ENCODE measurements at places on chromosomes 2 and 18. TPM values are rescaled to one million over a fixed set of nuclear protein-coding genes. Genes with fewer than 3 reads are reported as not detected.

MC4R gene
- total RNA-seq: not detected

ALPP gene
- total RNA-seq: not detected

CENPA gene
- not detected for total RNA-seq

ATP6V1C2 gene
- 0.54 TPM for total RNA-seq

NEURL3 gene
- total RNA-seq: 1.7 TPM

RAD51AP2 gene
- not detected for total RNA-seq

GPAT2 gene
- 0.53 TPM for total RNA-seq

TFCP2L1 gene
- 5.0 TPM for total RNA-seq

TMEM163 gene
- not detected for total RNA-seq

MRPL53 gene
- total RNA-seq: 19.0 TPM

BOK gene
- total RNA-seq: 16.5 TPM

DNA sequence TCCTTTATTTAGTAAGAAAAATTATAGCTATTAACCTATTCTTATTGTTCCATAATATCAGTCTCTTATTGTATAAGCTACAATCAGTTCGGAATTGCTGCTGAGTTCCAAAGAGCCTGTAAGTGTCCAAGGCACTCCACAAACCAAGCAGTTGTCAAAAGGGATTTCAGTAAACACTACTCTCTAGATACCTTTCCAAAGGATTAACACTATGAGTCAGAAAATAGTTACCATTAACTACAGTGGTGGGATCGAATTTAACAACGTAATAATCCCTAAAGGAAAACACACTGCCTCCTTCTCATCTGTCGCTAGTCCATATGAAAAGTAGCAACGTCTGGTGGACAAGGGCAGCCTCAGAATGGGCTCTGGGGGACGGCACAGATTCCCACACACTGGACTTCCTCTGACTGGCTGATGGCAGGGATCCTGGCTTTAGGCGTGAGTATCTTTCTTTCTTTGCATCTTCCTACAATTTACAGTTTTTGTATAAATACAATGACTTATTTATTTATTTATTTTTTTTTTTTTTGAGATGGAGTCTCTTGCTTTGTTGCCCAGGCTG, 8.8 kb downstream of the TGFBRAP1 start:
- no peak for DNase-seq
- H3K4me1 ChIP-seq: no peaks in the 10 kb centered on the region
- no peaks in the 10 kb centered on the region for H3K36me3 ChIP-seq
- no peak overlapping the region for H3K27ac ChIP-seq

DNA sequence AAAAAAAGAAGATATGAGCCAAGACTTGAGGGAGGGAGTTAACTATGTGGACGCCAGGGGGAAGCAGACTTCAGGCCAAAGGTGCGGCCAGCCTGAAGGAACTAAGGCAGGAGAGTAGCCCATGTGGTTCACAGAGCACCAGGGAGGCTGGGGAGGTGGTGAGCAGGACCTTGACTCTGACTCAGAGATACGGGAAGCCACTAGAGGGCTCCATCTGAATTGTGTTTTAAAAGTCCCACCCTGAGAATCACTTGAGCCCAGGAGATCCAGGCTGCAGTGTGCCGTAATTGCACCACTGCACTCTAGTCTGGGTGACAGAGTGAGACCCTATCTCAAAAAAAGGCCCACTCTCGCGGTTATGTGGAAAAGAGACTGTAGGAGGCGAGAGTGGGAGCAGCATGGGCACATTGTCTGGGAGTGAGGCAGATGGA, 12.3 kb downstream of the CEP192 start:
- no peaks in the 10 kb centered on the region for H3K4me1 ChIP-seq
- no peaks in the 10 kb centered on the region for H3K36me3 ChIP-seq
- H3K27me3 ChIP-seq: no peaks in the 10 kb centered on the region
- no peak overlapping the region for H3K27ac ChIP-seq
- no peak for DNase-seq
- H3K4me3 ChIP-seq: no peak overlapping the region

GRCh38 chr2:69134306-69134945, 121.4 kb downstream of the ANTXR1 start:
- H3K4me3 ChIP-seq: no peak overlapping the region
- no peaks in the 10 kb centered on the region for H3K4me1 ChIP-seq
- H3K27me3 ChIP-seq: no peaks in the 10 kb centered on the region
- H3K36me3 ChIP-seq: no peaks in the 10 kb centered on the region

DNA sequence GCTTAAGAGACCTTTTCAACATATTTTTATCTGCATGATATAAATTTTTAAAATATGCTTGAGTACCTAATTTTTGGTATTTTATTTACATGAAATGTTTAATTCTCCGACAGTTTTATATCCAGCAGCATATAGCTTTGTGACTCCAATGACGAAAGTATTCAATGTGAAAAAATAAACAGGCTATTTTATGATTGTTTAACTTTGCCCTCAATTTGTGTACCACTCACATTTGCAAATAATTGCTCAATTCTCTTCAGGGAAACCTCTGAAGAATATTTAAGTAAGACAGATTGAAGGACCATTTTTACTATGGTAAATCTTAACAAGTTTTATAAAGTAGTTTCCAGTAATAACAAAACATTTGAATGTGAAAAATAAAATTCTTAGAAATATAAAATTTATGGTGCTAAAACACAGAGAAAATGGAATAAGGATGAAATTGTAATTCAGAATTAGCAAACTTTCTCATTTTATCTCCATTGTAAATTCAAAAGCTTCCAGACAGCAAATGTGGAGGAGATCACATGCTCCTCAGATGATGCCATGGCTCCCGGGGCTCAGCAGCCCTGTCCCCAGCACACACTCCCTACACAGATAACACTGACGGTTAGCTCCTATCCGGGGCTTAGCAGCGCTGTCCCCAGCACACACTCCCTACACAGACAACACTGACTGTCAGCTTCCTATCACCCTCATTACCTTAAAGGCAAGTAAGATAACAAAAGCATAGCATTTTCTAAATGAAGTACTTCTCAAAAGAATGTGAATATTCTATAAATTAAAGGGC, 39.7 kb downstream of the SH3YL1 start:
- peaks cover 58% of the 10 kb centered on the region for H3K36me3 ChIP-seq
- H3K4me1 ChIP-seq: no peaks in the 10 kb centered on the region
- H3K4me3 ChIP-seq: no peak overlapping the region

GRCh38 chr2:66134138-66134701, 300.7 kb upstream of the MEIS1 start:
- no peaks in the 10 kb centered on the region for H3K27me3 ChIP-seq
- no peak overlapping the region for H3K27ac ChIP-seq
- no peak for DNase-seq
- no peak overlapping the region for H3K4me3 ChIP-seq

DNA sequence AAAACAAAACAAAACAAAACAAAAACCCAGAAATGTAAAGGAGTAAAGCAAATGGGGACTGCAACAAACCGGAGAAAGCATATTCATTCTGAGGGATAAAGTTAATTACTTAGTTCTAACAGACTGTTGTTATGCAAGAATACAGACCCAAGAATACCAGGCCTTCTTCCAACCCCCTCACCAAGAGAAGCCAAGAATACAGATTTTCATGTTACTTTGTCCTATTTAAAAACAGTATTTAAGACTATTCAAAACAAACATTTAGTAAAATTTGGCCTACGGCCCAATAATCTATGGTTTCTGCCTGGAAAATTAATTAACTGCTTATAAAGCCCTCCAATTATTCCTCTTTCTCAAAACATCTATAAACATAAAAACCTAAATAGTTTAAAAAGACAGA, 91.4 kb downstream of the USP34 start:
- no peaks in the 10 kb centered on the region for H3K27me3 ChIP-seq
- H3K27ac ChIP-seq: no peak overlapping the region
- no peaks in the 10 kb centered on the region for H3K4me1 ChIP-seq
- H3K36me3 ChIP-seq: no peaks in the 10 kb centered on the region

- no peaks in the 10 kb centered on the region for H3K27me3 ChIP-seq
- H3K4me1 ChIP-seq: no peaks in the 10 kb centered on the region
- no peak overlapping the region for H3K27ac ChIP-seq
- no peaks in the 10 kb centered on the region for H3K36me3 ChIP-seq
These were observed 318.7 kb downstream of the NOL4 start for GRCh38 chr18:33906046-33906445.

GRCh38 chr2:143690235-143690634, 561.0 kb downstream of the ARHGAP15 start:
- DNase-seq: no peak
- H3K4me1 ChIP-seq: no peaks in the 10 kb centered on the region

DNA sequence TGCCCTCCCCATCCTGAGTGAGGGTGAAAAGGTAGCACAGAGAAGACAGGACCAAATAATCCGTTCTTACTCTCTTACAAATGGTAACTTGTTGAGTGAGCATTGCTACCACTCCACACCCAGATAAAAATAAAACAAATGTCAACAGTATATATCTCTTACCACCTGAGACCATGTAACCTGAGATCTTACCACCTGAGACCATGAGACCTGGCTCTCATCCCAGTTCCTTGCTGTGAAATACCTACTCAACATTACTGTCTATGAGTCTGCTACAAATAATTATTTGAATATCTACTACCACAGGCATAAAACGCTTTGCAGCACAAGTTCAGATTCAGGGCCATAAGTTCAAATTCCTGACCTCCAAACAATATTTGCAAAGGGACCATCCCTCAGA, 234.7 kb downstream of the C1D start:
- no peaks in the 10 kb centered on the region for H3K36me3 ChIP-seq
- H3K27me3 ChIP-seq: no peaks in the 10 kb centered on the region
- no peak overlapping the region for H3K27ac ChIP-seq
- no peak for DNase-seq
- H3K4me1 ChIP-seq: no peaks in the 10 kb centered on the region

GRCh38 chr2:241901018-241901380, 31.5 kb downstream of the RTP5 start:
- peak; percentile 37 for DNase-seq
- H3K36me3 ChIP-seq: no peaks in the 10 kb centered on the region
- no peaks in the 10 kb centered on the region for H3K27me3 ChIP-seq

DNA sequence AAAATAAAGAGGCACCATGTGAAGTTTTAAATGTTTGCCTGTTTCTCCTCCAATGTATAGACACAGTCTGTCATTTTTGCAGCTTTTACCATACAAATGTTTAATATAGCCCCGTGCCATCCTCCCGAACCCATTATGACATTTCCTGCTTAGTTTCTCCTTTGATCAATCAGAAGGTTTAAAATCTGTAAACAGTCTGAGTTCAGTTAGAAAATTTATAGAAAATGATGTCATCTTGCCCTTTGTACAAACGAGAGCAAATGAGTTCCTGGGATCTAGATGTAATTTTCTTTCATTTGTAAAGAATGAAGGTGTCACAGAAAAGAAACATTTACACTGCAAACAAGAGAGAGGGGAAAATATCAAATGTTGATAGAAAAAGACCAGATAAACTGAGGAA, 62.7 kb upstream of the NFU1 start:
- H3K27me3 ChIP-seq: no peaks in the 10 kb centered on the region
- no peak overlapping the region for H3K4me3 ChIP-seq
- no peak for DNase-seq
- H3K36me3 ChIP-seq: no peaks in the 10 kb centered on the region
- H3K27ac ChIP-seq: no peak overlapping the region

GRCh38 chr2:237909075-237909695, 49.8 kb downstream of the RAMP1 start:
- no peaks in the 10 kb centered on the region for H3K36me3 ChIP-seq
- H3K27ac ChIP-seq: no peak overlapping the region
- H3K4me3 ChIP-seq: no peak overlapping the region
- no peaks in the 10 kb centered on the region for H3K27me3 ChIP-seq

GRCh38 chr18:22145160-22145559, 24.2 kb upstream of the GATA6 start:
- no peaks in the 10 kb centered on the region for H3K27me3 ChIP-seq
- no peaks in the 10 kb centered on the region for H3K36me3 ChIP-seq
- H3K4me1 ChIP-seq: no peaks in the 10 kb centered on the region
- H3K4me3 ChIP-seq: no peak overlapping the region

- no peak overlapping the region for H3K27ac ChIP-seq
- H3K4me3 ChIP-seq: no peak overlapping the region
- H3K4me1 ChIP-seq: peaks cover 8% of the 10 kb centered on the region
- no peaks in the 10 kb centered on the region for H3K36me3 ChIP-seq
- no peaks in the 10 kb centered on the region for H3K27me3 ChIP-seq
- no peak for DNase-seq
These were observed 51.8 kb upstream of the PMAIP1 start for GRCh38 chr18:59848002-59848401.

DNA sequence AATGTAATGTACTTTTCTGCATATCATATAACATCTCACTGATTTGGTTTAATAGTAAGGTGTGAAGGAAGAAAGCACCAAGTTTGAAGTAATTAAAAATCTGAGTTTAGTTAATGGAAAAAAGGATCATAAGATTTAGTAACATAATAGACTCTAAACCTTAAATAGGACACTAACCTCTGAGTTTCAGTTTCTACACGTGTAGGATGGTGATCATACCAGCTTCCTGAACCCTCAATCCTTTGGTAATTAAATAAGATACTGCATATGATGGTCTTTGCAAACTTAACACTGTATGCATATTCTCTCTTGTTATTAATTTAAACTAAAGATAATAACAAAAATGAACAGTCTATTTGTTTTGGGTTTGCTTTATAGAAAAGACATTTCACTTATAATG, 216.8 kb downstream of the NUP35 start:
- H3K4me3 ChIP-seq: no peak overlapping the region
- no peaks in the 10 kb centered on the region for H3K36me3 ChIP-seq
- H3K4me1 ChIP-seq: no peaks in the 10 kb centered on the region
- H3K27ac ChIP-seq: no peak overlapping the region
- no peak for DNase-seq

GRCh38 chr18:48800466-48800865, 150.3 kb downstream of the SMAD7 start:
- H3K36me3 ChIP-seq: no peaks in the 10 kb centered on the region
- DNase-seq: peak; percentile 11
- peak overlapping the region; percentile 28 for H3K27ac ChIP-seq
- no peak overlapping the region for H3K4me3 ChIP-seq
- peaks cover 4% of the 10 kb centered on the region for H3K4me1 ChIP-seq

- no peaks in the 10 kb centered on the region for H3K36me3 ChIP-seq
- DNase-seq: no peak
- H3K4me3 ChIP-seq: no peak overlapping the region
- no peaks in the 10 kb centered on the region for H3K4me1 ChIP-seq
- no peaks in the 10 kb centered on the region for H3K27me3 ChIP-seq
These were observed 45.4 kb upstream of the ASB18 start for GRCh38 chr2:236309669-236310029.
